ENCODE measurements at places on chromosomes 13 and 19.

DNA sequence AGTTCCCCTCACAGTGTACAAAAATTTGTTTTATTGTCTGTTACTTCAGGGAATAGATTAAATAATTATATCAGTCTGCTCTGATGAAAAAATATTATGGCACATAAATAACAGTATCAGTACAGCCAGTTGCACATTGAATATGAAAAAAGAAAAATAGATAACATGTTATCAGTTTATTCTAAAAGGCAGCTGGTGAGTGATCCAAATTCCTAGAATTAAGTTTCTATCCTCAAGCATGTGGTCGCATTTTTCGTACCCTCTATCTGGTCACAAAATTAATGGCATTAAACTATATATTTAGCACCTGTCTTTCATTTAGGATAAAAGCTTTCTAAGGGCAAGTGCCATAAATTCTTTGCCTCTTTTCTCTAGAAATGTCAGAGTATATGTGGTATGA lies 944.8 kb upstream of the PCDH9 start:
- H3K27ac ChIP-seq: no peak overlapping the region
- H3K4me1 ChIP-seq: no peaks in the 10 kb centered on the region
- no peaks in the 10 kb centered on the region for H3K27me3 ChIP-seq
- H3K36me3 ChIP-seq: no peaks in the 10 kb centered on the region
- H3K4me3 ChIP-seq: no peak overlapping the region

GRCh38 chr19:51246164-51246552 lies 4.7 kb upstream of the SIGLECL1 start:
- no peak overlapping the region for H3K27ac ChIP-seq
- no peaks in the 10 kb centered on the region for H3K4me1 ChIP-seq
- no peak overlapping the region for H3K4me3 ChIP-seq
- DNase-seq: no peak
- H3K27me3 ChIP-seq: peaks cover 12% of the 10 kb centered on the region
- no peaks in the 10 kb centered on the region for H3K36me3 ChIP-seq

- H3K4me3 ChIP-seq: no peak overlapping the region
- H3K36me3 ChIP-seq: no peaks in the 10 kb centered on the region
- no peak for DNase-seq
- no peak overlapping the region for H3K27ac ChIP-seq
- H3K4me1 ChIP-seq: no peaks in the 10 kb centered on the region
- no peaks in the 10 kb centered on the region for H3K27me3 ChIP-seq
Observed at GRCh38 chr13:75055296-75055695, 426.7 kb downstream of the TBC1D4 start.

DNA sequence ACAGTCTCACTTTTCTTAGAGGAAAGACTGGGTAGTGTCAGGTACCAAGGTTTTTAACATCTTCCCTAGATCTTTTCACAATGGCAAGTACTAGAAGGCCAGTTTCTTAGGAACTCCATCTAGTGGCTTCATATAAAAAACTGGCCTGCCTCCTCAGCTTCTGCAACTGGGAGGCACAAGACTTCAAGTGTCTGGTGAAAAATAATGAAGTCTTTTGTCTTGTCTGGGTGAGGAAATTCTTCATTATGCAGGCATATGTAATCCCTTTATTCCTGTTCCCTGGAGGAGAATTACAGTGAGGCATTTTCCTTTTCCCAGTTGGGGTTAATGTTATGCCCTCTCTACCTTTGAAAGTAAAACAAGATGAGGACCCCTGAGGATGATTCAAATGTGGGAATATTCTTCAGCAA lies 300.5 kb downstream of the NALCN start:
- H3K4me1 ChIP-seq: no peaks in the 10 kb centered on the region
- H3K27ac ChIP-seq: no peak overlapping the region
- no peak for DNase-seq
- H3K4me3 ChIP-seq: no peak overlapping the region
- no peaks in the 10 kb centered on the region for H3K36me3 ChIP-seq
- no peaks in the 10 kb centered on the region for H3K27me3 ChIP-seq

DNA sequence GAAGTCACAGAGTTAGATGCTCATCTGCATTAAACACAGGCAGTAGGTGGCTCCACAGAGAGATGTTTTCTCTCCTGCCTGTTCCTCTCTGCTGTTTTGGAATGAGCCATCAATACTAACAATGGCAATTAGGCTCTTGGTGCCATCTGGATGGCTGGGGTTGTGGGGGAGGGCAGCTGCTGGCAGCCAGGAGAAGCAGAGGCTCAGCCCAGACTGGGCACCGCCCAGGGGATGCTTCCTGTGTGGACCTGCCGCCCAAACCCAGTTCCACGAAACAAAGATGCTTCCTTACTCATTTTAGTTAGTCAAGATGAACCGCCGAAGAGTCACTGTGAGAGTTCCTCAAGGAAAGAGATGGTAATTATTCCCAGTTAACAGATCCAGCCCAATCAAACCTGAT lies 50.8 kb upstream of the PCDH8 start:
- DNase-seq: no peak
- no peaks in the 10 kb centered on the region for H3K4me1 ChIP-seq
- no peaks in the 10 kb centered on the region for H3K27me3 ChIP-seq
- no peak overlapping the region for H3K4me3 ChIP-seq
- H3K36me3 ChIP-seq: no peaks in the 10 kb centered on the region

DNA sequence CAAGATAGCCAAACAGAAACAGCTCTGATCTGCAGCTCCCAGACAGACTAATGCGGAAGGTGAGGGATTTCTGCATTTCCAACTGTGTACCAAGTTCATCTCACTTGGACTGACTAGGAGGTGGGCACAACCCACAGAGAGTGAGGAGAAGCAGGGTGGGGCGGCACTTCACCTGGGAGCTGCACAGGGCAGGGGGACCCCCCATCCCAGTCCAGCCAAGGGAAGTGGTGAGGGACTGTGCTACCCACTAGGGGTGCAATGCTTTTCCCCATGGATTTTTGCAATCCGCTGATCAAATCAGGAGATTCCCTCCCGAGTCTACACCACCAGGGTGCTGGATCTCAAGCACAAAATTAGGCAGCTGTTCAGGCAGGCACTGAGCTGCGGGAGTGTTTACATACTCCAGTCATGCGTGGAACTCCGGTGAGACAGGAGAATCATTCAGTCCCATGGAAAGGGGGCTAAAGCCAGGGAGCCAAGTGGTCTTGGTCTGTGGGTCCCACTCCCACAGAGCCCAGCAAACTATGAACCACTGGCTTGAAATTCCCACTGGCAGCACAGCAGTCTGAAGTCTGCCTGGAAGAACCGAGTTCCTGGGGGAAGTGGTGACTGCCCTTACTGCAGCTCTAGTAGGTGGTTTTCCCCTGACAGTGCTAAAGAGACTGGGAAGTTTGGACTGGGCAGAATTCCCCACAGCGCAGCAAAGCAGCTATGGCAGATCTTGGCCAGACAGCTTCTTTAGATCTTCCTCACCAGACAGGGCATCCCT lies 85.1 kb upstream of the UFM1 start:
- H3K36me3 ChIP-seq: no peaks in the 10 kb centered on the region
- H3K27ac ChIP-seq: no peak overlapping the region
- H3K4me1 ChIP-seq: no peaks in the 10 kb centered on the region
- no peaks in the 10 kb centered on the region for H3K27me3 ChIP-seq
- no peak overlapping the region for H3K4me3 ChIP-seq
- DNase-seq: no peak

GRCh38 chr13:110317093-110317492 lies 10.0 kb downstream of the COL4A2 start:
- H3K36me3 ChIP-seq: no peaks in the 10 kb centered on the region
- no peak overlapping the region for H3K27ac ChIP-seq
- no peak overlapping the region for H3K4me3 ChIP-seq
- peak; percentile 3 for DNase-seq
- no peaks in the 10 kb centered on the region for H3K27me3 ChIP-seq

DNA sequence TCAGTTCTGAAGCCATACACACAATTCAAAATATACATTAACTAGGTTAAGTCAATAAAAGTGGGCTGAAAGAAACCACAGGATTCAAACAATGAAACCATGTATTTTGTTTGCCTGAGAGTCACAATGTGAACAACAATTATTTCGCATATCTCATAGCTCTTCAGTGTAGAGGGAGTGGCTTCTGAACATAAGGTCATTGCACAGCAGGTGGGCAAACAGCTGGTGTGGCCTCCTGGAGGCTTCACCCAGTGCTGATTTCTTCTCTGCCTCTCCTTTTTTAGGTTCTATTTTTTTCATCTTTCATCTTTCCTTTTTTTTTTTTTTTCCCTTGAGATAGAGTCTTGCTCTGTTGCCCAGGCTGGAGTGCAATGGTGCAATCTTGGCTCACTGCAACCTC lies 40.4 kb upstream of the ZNF254 start:
- no peak overlapping the region for H3K27ac ChIP-seq
- H3K4me3 ChIP-seq: no peak overlapping the region
- no peaks in the 10 kb centered on the region for H3K4me1 ChIP-seq
- no peaks in the 10 kb centered on the region for H3K27me3 ChIP-seq
- no peak for DNase-seq

GRCh38 chr19:19169236-19170052 lies 619 bp downstream of the MEF2B start:
- no peak for DNase-seq
- peak overlapping the region; percentile 11 for H3K4me3 ChIP-seq
- no peaks in the 10 kb centered on the region for H3K27me3 ChIP-seq
- no peak overlapping the region for H3K27ac ChIP-seq

- H3K36me3 ChIP-seq: no peaks in the 10 kb centered on the region
- peak overlapping the region; percentile 93 for H3K27ac ChIP-seq
- peaks cover 11% of the 10 kb centered on the region for H3K4me1 ChIP-seq
- H3K4me3 ChIP-seq: no peak overlapping the region
Observed at GRCh38 chr13:51731759-51732158, 72.2 kb downstream of the DHRS12 start.

GRCh38 chr13:75271846-75272245 lies 210.1 kb downstream of the TBC1D4 start:
- H3K36me3 ChIP-seq: no peaks in the 10 kb centered on the region
- H3K4me1 ChIP-seq: no peaks in the 10 kb centered on the region
- no peaks in the 10 kb centered on the region for H3K27me3 ChIP-seq
- DNase-seq: no peak

- H3K27me3 ChIP-seq: no peaks in the 10 kb centered on the region
- DNase-seq: no peak
- H3K27ac ChIP-seq: no peak overlapping the region
- no peak overlapping the region for H3K4me3 ChIP-seq
- no peaks in the 10 kb centered on the region for H3K4me1 ChIP-seq
- no peaks in the 10 kb centered on the region for H3K36me3 ChIP-seq
Observed at GRCh38 chr13:64314331-64314730, 2898.7 kb upstream of the PCDH20 start.

- H3K27ac ChIP-seq: peak overlapping the region; percentile 73
- peak; percentile 44 for DNase-seq
- H3K4me1 ChIP-seq: no peaks in the 10 kb centered on the region
- H3K36me3 ChIP-seq: no peaks in the 10 kb centered on the region
- no peaks in the 10 kb centered on the region for H3K27me3 ChIP-seq
Observed at GRCh38 chr13:73765651-73766384, 368.4 kb downstream of the KLF12 start.

DNA sequence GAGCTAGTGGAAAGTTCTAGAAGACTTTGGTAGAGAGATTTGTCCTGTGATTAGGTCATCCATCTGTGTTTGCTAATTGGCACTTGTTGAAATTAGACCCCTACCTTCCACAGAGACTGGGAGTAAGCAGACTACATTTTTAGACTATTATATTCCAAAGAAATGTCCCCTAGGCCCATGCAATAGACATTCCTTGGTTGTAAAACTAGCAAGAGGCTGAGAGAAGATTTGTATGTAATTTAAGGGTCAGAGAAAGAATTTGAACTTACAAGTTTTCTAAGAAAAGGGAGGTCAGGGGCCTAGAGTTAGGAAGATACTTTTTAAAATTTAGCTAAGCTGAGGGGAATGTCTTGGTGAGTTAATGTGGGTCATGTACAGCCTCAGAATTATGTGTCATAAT lies 470.7 kb upstream of the SLITRK1 start:
- no peaks in the 10 kb centered on the region for H3K4me1 ChIP-seq
- no peak overlapping the region for H3K27ac ChIP-seq
- no peaks in the 10 kb centered on the region for H3K36me3 ChIP-seq

DNA sequence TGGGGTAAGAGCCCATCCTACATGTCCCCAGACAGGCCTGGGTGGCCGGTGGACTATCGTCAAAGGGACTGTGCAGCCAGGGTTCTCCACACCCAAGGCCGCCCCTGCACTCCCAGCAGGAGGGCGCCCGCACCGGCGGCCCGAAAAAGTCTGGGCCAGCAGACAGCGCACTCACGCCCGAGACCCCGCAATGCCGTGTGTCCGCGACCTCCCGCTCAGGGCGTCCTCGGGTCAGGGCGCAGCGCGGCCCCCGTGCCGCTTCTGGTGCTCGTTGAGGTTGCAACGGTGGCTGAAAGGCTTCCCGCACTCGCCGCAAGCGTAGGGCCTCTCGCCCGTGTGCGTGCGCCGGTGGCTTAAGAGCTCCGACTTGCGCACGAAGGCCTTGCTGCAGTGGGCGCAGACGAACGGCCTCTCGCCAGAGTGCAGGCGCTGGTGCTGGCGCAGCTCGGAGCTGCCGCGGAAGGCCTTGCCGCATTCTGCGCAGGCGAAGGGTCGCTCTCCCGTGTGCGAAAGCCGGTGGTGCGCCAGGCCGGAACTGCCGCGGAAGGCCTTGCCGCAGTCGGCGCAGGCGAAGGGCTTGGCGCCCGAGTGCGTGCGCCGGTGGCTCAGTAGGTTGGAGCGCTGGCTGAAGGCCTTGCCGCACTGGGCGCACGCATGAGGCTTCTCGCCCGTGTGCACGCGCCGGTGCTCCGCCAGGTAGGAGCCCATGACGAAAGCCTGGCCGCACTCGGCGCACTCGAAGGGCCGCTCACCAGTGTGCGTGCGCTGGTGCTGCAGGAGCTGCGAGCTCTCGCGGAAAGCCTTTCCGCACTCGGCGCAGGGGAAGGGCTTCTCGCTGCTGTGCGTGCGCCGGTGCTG lies 2.8 kb upstream of the A1BG start:
- no peak overlapping the region for H3K27ac ChIP-seq
- no peak for DNase-seq
- no peaks in the 10 kb centered on the region for H3K27me3 ChIP-seq
- H3K36me3 ChIP-seq: no peaks in the 10 kb centered on the region
- H3K4me3 ChIP-seq: peak overlapping the region; percentile 61
- no peaks in the 10 kb centered on the region for H3K4me1 ChIP-seq

GRCh38 chr19:29404951-29405727 lies 120.7 kb upstream of the VSTM2B start:
- H3K27me3 ChIP-seq: no peaks in the 10 kb centered on the region
- peak; percentile 27 for DNase-seq
- peak overlapping the region; percentile 17 for H3K27ac ChIP-seq
- no peak overlapping the region for H3K4me3 ChIP-seq
- H3K36me3 ChIP-seq: no peaks in the 10 kb centered on the region
- H3K4me1 ChIP-seq: no peaks in the 10 kb centered on the region

GRCh38 chr19:6020972-6021805 lies 43.2 kb upstream of the RANBP3 start:
- H3K36me3 ChIP-seq: no peaks in the 10 kb centered on the region
- no peaks in the 10 kb centered on the region for H3K27me3 ChIP-seq
- no peak overlapping the region for H3K4me3 ChIP-seq
- DNase-seq: no peak

DNA sequence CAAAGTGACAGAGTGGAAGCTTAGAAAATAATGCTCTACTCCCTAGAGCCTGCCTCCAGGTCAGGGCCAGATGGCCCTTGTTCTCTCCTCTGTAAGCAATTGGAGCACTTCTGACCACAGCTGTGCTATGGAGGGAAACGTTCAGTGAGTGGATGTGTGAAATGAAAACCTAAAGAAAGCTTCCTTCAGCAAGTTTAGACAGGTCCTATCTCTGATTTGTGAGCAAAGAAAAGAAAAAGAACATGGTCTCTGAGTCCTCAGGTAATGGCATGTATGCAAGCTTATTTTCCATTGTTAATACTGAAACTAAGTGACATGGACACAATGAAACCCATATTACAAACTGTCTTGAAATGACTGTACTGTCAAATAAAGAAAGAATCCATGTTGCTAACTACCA lies 1486.8 kb downstream of the EFNB2 start:
- H3K27me3 ChIP-seq: no peaks in the 10 kb centered on the region
- no peak overlapping the region for H3K27ac ChIP-seq
- H3K4me1 ChIP-seq: no peaks in the 10 kb centered on the region
- DNase-seq: no peak
- no peak overlapping the region for H3K4me3 ChIP-seq

Measured in breast epithelium (tissue), 4 donors.